Stomach (tissue), 19 donors: ENCODE measurements at places on chromosomes 7 and 10. TPM values are rescaled to one million over a fixed set of nuclear protein-coding genes. Genes with fewer than 3 reads are reported as not detected.

Gene GDF10
- total RNA-seq = not detected

Gene FXYD4
- total RNA-seq = not detected

Gene KNDC1
- total RNA-seq = 1.7 TPM

Gene SFTPD
- not detected for total RNA-seq

Gene ABLIM1
- total RNA-seq = 28.1 TPM

DNA sequence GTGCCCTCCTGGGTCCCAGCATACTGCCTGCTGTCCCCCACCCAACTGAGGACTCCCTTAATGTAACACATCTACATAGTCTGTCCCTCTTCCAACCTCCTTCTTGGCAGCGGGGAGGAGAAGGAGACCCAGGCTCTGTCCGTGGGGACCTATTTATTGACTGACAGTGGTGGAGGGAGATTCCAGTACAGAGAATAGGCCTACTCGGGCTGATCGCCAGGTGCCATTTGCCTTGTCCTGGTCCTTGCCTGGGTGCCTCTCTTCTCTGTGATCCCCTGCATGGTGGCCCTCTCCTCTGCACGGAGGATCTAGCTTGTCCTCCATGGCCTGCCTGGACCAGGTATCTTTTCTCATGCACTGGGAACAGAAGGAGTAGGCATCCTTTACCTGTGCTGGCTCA lies 17.0 kb downstream of the GHRHR start:
- no peaks in the 10 kb centered on the region for H3K27me3 ChIP-seq
- H3K27ac ChIP-seq = no peak overlapping the region
- H3K4me1 ChIP-seq = peaks cover 12% of the 10 kb centered on the region
- no peak overlapping the region for H3K4me3 ChIP-seq
- no peaks in the 10 kb centered on the region for H3K36me3 ChIP-seq

- no peaks in the 10 kb centered on the region for H3K27me3 ChIP-seq
- DNase-seq = no peak
- H3K4me1 ChIP-seq = peaks cover 55% of the 10 kb centered on the region
- peak overlapping the region; percentile 81 for H3K27ac ChIP-seq
- peak overlapping the region; percentile 57 for H3K4me3 ChIP-seq
These were observed 36.9 kb downstream of the NET1 start for GRCh38 chr10:5449227-5449626.

DNA sequence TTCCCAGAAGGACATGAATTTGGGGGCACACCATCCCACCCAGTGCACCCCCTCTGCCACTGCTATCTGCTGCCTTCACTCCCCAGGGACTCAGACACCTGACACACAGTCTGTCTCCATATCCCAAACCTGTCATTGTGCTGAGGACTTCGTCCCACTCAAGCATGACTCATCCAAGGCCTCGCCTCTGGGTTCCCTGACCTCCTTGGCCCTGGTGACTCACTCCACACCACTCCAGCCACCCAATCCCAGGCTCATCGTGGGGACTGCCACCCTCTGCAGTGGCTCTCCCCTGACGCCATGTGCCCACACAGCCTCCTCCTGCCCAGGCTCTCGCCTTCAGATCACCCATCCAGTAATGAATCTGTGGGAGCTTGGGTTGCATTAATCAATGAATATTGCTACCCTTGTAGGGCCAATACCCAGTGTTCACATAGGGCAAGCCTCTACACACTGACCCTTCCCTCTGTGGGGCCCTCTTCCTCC lies 6.6 kb upstream of the INSIG1 start:
- no peaks in the 10 kb centered on the region for H3K36me3 ChIP-seq
- no peaks in the 10 kb centered on the region for H3K4me1 ChIP-seq
- peak; percentile 26 for DNase-seq
- H3K4me3 ChIP-seq = no peak overlapping the region
- no peak overlapping the region for H3K27ac ChIP-seq

DNA sequence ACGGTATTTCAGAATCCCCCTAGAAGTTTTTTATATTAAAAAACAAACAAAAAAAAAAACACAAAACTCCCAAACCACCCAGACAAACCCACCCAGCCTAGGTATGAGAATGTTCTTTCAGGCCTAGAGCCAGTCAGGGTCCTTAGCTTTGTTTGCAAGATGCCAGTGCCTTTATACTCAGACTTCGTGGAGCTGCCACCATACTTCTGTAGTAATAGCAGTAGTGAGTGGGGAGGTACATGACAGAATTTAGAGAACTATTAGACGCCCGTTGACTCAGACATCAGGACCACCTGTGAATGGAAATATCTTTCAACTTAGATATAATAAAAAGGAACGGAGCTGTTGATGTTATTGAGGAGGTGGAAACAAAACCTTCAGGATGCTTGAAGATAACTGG lies 138.2 kb upstream of the MKLN1 start:
- no peak overlapping the region for H3K27ac ChIP-seq
- no peaks in the 10 kb centered on the region for H3K27me3 ChIP-seq
- no peak for DNase-seq
- no peak overlapping the region for H3K4me3 ChIP-seq
- no peaks in the 10 kb centered on the region for H3K36me3 ChIP-seq

DNA sequence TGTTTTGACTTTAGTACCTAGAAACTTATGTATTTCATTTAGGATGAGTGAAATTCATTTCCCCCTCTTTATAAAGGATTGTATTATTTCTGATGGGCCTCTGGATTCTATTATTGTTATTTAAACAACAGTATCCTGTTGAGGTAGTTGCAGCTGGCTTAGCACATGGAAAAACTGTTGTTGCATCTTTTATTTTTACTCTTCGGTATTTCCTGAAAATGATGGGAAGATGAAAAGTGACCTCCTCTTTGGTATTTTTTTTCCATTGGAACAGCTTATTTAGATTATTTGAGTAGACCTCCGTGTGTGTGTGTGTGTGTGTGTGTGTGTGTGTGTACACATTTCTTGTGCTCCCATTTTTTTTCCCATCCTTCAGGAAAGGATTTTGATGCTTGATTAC lies 129.8 kb downstream of the PRKG1 start:
- H3K4me1 ChIP-seq = no peaks in the 10 kb centered on the region
- no peak for DNase-seq
- no peak overlapping the region for H3K4me3 ChIP-seq
- no peaks in the 10 kb centered on the region for H3K36me3 ChIP-seq

DNA sequence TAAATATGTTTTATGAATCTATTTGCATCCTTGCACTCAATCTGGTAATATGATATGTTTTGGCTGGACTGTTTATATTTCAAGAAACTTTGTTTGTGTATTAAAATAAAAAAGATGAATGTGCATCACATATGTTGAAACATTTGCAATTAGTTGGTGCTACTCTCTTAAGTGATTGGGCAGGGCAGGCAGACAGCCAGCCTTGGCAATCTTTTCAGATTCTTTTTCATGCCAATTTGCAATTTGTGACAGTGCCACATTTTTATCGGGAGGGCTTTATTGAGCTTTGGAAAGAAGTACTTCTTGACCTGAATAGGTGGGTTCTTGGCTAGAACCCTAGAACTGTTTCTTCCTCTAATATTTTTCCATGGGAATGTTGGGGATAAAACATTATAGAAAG lies 152.2 kb downstream of the NXPH1 start:
- H3K4me1 ChIP-seq = no peaks in the 10 kb centered on the region
- no peaks in the 10 kb centered on the region for H3K27me3 ChIP-seq
- no peak overlapping the region for H3K27ac ChIP-seq
- DNase-seq = no peak
- no peak overlapping the region for H3K4me3 ChIP-seq
- H3K36me3 ChIP-seq = no peaks in the 10 kb centered on the region

GRCh38 chr10:31583293-31583692 lies 264.3 kb downstream of the ZEB1 start:
- H3K27me3 ChIP-seq = no peaks in the 10 kb centered on the region
- no peak overlapping the region for H3K4me3 ChIP-seq
- peaks cover 12% of the 10 kb centered on the region for H3K4me1 ChIP-seq
- peak overlapping the region; percentile 69 for H3K27ac ChIP-seq

DNA sequence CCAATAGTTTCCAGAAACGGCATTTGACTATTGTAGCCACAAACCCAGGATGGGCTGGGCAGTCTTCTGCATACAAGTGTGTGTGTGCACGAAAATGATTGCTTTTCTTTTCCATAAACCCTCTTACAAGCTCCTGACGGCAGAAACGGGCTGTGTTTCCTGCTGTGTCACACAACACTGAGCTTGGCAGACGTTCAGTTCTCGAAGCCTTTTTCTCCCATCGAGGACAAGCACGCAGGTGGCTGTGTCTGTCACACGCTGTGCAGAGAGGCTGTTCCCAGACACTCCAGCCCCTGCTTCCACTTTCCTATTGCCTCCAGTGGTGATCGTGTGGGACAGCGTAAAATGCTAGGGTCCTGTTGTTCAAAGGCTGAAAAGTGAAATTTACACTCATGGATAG lies 32.1 kb downstream of the RBAK start:
- no peak for DNase-seq
- H3K4me3 ChIP-seq = no peak overlapping the region
- H3K27me3 ChIP-seq = peaks cover 54% of the 10 kb centered on the region
- no peaks in the 10 kb centered on the region for H3K4me1 ChIP-seq
- H3K36me3 ChIP-seq = no peaks in the 10 kb centered on the region

GRCh38 chr10:98045785-98046389 lies 15.5 kb upstream of the CRTAC1 start:
- no peaks in the 10 kb centered on the region for H3K27me3 ChIP-seq
- H3K4me1 ChIP-seq = no peaks in the 10 kb centered on the region
- no peak overlapping the region for H3K4me3 ChIP-seq
- no peak overlapping the region for H3K27ac ChIP-seq

GRCh38 chr10:23442936-23443335 lies 4.1 kb downstream of the OTUD1 start:
- no peak for DNase-seq
- H3K4me3 ChIP-seq = peak overlapping the region; percentile 91
- peaks cover 20% of the 10 kb centered on the region for H3K4me1 ChIP-seq
- H3K36me3 ChIP-seq = peaks cover 6% of the 10 kb centered on the region

GRCh38 chr7:32890793-32891042 lies 842 bp downstream of the KBTBD2 start:
- no peaks in the 10 kb centered on the region for H3K27me3 ChIP-seq
- no peak for DNase-seq
- H3K27ac ChIP-seq = peak overlapping the region; percentile 99
- H3K4me3 ChIP-seq = peak overlapping the region; percentile 95
- H3K36me3 ChIP-seq = no peaks in the 10 kb centered on the region

- no peak overlapping the region for H3K4me3 ChIP-seq
- no peaks in the 10 kb centered on the region for H3K27me3 ChIP-seq
- H3K27ac ChIP-seq = no peak overlapping the region
- no peaks in the 10 kb centered on the region for H3K36me3 ChIP-seq
- no peak for DNase-seq
- peaks cover 59% of the 10 kb centered on the region for H3K4me1 ChIP-seq
These were observed 186.2 kb downstream of the REEP3 start for GRCh38 chr10:63707254-63707910.

DNA sequence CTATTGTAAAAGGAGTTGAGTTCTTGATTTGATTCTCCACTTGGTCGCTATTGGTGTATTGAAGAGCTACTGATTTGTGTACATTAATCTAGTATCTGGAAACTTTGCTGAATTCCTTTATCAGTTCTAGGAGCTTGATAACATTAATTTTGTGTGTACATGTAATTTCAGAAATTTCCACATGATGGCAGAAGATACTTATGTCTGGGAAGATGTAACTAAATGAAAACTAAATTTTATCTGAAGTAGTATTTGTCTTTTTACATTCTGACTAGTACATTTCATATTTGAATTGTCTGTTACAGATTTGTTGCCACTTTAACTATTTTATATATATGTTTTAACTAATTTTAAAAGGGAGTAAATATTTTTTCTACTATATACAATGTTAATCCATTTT lies 27.6 kb downstream of the SDHAF3 start:
- H3K27ac ChIP-seq = no peak overlapping the region
- H3K4me1 ChIP-seq = no peaks in the 10 kb centered on the region
- H3K36me3 ChIP-seq = peaks cover 6% of the 10 kb centered on the region
- DNase-seq = no peak
